Stomach (tissue), 19 donors: ENCODE measurements at places on chromosomes 6 and 20. TPM values are rescaled to one million over a fixed set of nuclear protein-coding genes. Genes with fewer than 3 reads are reported as not detected.

CCM2L gene
- not detected for total RNA-seq

DNA sequence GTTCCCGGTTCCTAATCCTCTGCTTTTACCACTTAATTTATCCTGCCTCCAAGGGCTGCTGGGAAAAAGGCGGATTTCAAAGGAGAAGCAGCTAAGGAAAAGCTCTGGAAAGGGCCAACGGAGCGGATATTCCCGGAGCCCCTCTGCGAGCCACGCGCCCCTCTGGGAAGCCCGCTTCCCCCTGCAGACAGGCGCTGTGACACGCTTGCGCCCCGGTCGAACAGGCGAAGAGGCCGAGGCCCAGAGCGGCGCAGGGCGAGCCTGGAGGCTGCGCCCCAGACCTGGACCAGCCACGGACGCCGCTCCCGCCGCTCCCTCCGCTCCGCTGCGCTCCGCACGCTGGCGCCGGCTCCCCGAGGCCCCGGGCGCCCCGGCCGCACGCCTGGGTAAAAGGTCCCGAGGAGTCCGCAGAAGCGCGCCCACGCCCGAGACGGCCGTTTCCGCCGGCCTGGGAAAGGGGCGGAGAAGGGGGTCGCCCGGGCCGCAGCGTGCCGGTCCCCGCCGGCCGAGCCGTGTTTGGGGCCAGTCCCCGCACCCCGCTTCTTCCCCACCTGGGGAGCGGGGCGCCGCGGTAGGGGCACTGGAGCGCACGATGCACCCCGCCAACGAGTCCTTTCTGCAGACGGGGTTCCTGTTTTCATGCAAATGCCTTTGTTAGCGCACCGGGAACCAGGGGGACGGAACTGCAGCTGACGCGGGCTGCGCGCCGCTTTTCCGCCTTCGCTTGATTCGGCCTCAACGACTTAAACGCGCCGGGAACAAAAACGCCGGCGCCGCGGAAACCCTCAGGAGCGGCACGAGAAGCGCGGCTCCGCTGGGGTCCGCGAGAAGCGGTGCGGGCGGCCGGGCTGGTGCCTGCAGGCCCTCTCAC, 91.9 kb upstream of the SIRPA start:
- peak; percentile 48 for DNase-seq

BEND6 gene
- total RNA-seq, result not detected

PI3 gene
- total RNA-seq, result 1.6 TPM

DNA sequence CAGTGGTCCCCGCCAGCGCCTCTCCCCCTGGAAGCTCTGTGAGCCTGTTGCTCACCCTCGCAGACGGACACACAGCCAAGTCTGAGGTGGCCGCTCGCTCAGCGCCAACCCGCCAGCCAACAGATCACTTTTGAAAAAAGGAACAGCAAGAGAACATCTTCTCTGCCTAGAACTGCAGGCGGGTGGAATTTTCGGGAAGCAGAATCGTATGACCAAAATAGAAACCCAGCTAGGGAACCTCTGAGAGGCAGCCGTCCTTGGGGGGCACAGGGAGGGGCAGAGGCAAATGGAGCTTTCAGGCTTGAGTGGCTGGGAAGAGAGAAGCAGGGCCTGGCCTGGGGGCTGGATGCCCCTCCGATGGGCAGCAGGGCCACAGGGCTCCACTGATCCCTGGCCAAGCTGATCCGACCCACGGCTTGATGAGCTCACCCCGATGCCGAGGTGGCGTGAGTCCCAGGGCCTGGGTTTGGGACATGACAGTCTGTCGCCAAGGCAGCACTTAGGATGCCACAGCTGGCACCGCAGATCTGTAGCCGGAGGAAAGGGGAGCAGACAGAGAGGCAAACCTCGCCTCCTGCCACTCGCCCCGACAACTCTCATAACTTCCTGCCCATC, 9.8 kb downstream of the NFATC2 start:
- DNase-seq, result no peak

PPIL6 gene
- 1.4 TPM for total RNA-seq

DNA sequence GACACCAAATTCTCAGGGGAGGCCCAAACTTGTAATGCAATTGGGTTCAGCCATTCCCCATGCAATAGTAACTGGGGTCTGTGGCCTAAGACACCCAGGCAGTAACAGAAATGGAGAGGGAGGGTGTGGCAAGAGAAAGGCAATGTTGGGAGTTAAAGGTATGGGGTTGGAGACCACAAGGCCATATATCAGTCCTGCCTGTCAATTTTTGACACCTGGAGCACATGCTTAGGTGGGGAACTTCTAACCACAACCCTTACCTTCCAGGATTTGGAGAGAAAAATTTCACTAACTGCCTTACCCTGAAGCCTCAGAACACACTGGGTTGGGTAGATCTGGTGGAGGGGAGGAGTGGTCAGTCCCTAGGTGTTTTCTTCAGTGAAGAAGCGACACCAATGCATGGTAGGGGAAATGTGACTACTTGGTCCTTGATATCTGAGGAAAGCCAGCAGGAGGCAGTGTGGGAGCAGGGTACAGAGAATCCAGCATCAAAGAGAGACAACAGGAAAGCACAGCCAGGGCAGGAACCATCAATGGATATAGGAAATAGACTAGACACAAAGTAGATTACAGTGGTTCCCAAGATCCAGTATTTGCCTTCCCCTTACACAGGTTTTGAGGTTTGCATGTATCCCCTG, 6.8 kb upstream of the USP49 start:
- DNase-seq, result peak; percentile 29

- peak; percentile 15 for DNase-seq
These were observed 545.6 kb downstream of the PKHD1 start for GRCh38 chr6:51541847-51542246.

DNA sequence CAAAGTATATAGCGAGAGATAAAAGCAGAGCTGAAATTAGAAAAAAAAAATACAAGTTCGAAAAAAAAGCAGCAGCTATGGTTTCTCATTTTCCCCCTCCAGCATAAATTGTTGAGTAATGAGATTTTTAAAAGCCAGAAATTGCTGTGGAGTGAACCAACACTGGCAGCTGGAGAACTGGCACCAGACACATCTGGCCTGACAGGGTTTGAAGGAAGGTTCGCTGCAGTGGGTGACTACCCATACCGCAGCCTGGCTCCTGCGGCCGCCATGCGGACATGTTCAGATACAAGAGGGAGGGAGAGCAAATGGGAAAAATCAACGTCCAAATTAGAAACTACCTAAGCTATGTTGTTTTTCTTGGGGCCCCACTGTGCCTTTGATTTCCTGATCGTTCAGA, 3.3 kb downstream of the APCDD1L start:
- no peak for DNase-seq

- no peak for DNase-seq
These were observed 40.9 kb downstream of the SLC24A3 start for GRCh38 chr20:19253316-19253715.

- DNase-seq, result no peak
These were observed 39.0 kb downstream of the AIG1 start for GRCh38 chr6:143099647-143100046.

NR2E1 gene
- not detected for total RNA-seq

DNA sequence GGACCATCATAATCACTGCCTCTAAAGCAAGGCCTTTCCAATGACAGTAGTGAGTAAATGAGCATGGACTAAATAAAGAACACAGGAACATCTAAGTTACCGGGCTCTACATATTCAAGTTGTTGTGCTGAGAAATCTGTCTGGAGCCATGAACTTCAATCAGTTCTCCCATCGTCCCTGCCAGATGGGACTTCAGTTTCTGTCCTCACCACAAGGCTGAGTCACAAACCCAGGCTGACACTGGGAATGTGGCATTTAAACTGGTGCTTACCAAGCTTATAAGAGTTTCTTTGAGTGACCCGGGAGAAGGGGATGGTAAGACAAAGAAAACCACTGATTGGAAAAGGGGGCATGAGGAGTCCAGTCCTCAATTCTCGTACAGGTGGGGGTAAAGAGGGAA, 497.0 kb downstream of the MAFB start:
- DNase-seq, result no peak

DNA sequence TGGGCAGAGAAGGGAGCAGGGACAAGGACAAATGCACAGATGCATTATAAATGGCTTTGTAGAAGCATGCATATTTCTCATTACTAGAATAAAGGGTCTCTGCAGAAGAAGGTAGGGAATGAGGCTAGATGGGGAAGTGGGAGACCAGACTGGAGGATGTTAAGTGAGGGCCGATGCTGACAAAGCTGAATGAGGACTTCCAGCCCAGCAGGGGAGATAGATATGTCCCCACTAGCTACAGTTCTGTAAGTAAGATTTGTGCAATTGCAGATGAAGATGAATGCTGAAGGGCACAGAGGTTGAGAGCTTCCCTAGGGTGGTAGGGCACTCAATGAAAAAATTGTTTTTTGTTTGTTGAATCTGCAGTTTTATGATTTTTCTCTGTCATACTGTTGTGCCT, 16.9 kb downstream of the ADGRG6 start:
- no peak for DNase-seq

DNA sequence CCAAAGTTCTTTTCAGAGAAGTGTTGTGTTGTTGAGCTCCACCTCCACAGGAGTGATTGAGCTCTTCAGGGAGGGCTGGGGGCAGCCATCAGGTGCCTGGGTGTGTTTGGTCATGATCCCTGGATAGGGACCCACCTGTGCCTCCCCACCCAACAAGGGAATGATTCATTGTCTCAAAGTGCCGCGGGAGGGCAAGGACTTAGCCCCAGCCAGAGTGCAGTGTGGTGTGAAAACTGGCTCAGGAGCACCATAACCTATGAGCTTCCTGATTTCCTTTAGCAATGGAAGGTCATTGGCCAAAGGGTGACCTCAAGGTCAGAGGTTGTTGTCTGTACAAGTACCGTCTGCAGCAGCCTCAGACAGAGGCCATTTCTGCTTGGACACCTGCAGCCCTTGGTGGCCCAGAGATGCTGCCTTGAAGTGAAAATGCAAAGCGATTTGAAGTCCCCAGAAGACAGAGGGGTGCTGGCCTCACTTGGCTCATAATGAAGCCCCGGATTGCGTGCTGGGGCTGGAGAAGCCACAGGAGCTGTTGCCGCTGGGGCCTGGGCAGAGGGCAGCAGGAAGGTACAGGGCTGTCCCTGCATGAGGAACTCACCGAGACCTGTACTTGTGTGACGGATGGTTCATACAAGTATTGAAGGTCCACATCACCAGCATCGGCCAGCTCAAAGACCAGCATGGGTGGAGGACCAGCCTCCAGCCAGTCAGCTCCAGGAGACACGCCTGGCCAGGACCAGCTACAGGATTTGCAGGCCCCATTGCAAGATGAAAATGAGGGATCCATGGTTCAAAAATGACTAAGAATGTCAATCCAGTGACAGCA, 100.6 kb upstream of the DUSP22 start:
- DNase-seq, result no peak

DNA sequence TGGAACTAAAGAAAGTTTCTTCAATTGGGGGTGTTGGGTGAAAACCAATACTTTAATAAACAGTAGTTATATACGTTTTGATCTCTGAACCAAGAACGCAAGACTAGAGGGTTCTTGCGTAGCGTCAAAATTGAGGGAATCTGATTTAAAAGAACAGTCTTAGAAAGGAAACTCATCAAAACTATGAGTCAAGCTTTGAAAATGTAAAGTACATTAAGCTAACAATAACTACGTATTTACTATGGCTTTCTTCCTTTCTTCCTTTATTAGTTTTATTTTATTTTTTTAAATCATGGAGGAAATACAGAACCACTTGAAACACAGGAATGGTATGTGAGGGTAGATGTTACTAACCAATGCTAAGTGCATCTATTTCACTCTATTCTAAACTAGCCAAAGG, 287.0 kb upstream of the RSPO3 start:
- no peak for DNase-seq

- DNase-seq, result no peak
These were observed 101.1 kb upstream of the ID4 start for GRCh38 chr6:19736066-19736465.

NRN1 gene
- not detected for total RNA-seq

REM1 gene
- 1.3 TPM for total RNA-seq

GRCh38 chr6:168265827-168266815, 53.5 kb downstream of the DACT2 start:
- no peak for DNase-seq

ACOT13 gene
- 2.9 TPM for total RNA-seq

DNA sequence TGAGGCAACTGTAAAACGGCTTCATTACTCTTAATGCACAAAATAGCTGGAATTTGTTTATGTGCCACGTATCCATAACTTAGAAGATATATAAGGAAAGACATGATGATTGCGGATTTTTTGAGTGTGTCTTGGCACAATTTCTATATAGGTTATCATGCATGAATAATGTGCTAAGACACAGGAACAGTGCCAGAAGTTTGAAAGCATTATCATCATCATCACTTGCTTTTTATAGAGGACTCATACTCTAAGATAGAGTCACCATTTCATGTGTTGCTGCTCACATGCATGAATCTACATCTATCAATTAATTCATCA, 113.4 kb downstream of the ELOVL4 start:
- no peak for DNase-seq

DNA sequence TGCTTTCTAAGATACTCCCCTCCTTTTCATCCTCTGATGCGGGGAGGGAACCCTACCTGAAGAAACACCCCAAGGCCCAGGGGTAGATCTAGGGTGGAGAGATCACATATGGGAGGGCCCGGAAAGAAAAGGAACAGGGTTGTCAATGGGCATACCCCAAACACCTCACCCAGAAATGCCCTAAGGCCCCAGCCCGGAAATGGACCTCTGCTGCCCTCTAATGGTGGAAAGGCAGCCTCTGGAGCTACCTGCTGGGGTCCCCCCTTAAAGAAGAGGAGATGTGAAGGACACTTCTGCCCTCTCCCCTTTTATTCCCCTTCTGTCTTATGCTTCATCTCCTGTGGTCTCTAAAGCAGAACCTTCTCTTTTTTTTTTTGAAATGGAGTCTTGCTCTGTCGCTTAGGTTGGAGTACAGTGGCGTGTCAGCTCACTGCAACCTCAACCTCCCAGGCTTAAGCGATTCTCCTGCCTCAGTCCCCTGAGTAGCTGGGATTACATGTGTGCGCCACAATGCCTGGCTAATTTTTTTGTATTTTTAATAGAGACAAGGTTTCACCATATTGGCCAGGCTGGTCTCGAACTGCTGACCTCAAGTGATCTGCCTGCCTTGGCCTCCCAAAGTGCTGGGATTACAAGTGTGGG, 458 bp upstream of the ARMC12 start:
- DNase-seq, result peak; percentile 88

DNA sequence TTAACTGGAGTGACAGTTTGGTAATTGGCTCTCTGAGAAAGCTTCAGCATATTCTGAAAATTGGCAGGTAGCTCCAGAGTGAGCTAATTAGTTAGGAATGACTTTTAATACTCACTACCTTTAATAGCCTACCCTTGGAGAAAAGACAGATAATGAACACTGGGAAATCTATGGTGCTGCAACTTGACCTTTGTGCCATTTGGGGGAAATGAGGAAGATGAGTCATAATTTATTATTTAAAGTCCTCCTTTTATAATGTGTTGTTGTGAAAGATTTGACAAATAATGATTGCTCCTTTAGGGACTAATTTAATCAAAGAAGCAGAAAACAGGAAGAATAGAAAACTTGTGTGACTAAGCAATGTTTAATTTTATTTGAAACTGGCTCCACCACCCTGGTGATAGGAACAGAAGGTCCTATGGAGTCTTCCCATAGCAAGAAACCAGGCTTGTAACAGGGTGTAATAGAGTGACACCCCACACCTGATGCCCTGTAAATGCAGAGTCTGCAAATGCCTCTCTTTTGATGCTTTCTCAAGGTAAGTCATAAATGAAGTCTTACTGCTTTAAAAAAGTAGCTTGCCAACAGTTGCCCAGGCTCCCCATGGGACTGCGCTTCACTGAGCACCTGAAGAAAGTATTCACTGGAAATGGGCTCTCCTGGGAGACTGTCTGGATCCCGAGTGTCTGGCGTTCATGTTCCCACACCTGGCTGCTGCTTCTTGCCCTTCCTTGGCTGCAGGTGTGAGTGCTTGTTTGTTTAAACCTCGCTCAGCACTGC, 134.4 kb downstream of the LRRC1 start:
- no peak for DNase-seq

SIM1 gene
- total RNA-seq, result not detected

GPR63 gene
- not detected for total RNA-seq

GRCh38 chr6:105522626-105523322, 119.9 kb upstream of the PREP start:
- DNase-seq, result no peak
